ENCODE measurements at places on chromosomes 3 and 15. TPM values are rescaled to one million over a fixed set of nuclear protein-coding genes. Genes with fewer than 3 reads are reported as not detected.

Gene GP9
- total RNA-seq = not detected

Gene POTEB
- not detected for total RNA-seq

- H3K27ac ChIP-seq = no peak overlapping the region
- no peak overlapping the region for H3K4me3 ChIP-seq
Observed at GRCh38 chr3:188861842-188862744, 309.7 kb upstream of the TPRG1 start.

DNA sequence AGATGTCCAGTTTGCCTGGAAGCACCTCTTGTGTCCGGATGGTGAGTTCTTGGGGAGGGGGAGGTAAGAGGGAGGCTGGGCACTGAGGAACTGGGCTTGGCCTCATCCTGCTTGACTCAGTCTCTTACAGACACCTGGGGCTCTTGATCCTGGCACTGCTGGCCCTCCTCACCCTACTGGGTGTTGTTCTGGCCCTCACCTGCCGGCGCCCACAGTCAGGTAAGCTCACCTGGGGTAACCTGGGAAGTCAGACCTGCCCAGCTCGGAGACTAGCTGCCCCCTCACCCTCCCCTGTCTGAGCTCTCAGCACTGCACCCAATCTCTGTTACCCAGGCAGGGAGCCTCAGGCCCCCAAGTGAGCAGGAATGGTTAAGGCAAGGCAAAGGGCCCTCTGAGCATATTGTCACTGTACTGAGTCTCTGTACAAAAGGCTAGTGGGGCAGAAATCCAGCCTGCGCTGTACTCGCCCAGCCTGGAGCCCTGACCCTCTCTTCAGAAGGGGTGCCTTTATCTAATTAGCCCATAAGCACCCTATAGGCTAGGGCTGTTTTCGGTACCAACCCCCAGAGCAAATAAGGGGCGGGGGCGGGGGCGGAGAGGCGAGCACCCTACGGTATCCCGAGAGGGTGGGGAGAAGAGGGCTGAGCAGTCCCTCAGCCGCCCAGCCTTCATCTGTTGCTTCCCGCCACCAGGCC, 2.2 kb upstream of the IL17RC start:
- DNase-seq = no peak
- H3K27ac ChIP-seq = no peak overlapping the region
- peaks cover 16% of the 10 kb centered on the region for H3K27me3 ChIP-seq
- no peak overlapping the region for H3K4me3 ChIP-seq
- no peaks in the 10 kb centered on the region for H3K36me3 ChIP-seq
- peaks cover 22% of the 10 kb centered on the region for H3K4me1 ChIP-seq

Gene RAB6B
- 1.0 TPM for total RNA-seq

Gene CTDSPL
- total RNA-seq = 8.5 TPM

- peaks cover 5% of the 10 kb centered on the region for H3K4me1 ChIP-seq
- H3K36me3 ChIP-seq = peaks cover 7% of the 10 kb centered on the region
- H3K4me3 ChIP-seq = no peak overlapping the region
- no peaks in the 10 kb centered on the region for H3K27me3 ChIP-seq
Observed at GRCh38 chr3:27324686-27325085, 44.5 kb downstream of the NEK10 start.

DNA sequence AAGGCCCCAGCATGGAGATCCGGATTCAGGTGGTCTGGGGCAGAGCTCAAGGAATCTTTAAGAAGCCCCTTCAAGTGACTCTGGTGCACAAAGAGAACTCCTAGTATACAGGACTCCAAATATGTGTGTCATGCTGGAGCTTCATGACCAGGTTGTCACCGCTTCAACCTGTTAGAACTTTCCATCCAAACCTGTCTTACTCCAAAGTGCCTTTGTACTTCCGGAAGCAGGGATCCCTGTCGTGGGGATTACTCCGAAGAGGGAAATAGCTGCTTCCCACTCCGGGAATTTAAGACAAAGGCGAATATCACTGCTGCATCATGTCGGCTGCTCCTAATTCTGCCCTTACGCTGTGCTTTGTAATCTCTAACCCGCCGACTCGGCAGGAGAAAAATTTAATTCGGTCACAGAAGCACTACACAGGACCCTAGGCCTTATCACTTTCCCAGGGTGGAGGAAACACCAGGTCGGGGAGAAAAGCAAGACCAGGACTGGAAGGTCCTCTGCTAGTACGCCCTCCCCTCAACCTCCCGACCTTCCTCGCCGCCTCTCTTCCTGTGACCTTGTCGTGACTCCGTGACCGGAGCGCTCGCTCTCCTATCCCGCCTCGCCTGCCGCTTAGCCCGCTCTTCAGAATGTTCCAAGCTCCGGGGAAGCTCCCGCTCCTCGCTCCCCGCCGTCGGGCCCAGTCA, 730 bp downstream of the HIGD1A start:
- H3K27me3 ChIP-seq = peaks cover 28% of the 10 kb centered on the region
- H3K27ac ChIP-seq = peak overlapping the region; percentile 95
- DNase-seq = peak; percentile 64
- peak overlapping the region; percentile 100 for H3K4me3 ChIP-seq

Gene NAALADL2
- not detected for total RNA-seq

DNA sequence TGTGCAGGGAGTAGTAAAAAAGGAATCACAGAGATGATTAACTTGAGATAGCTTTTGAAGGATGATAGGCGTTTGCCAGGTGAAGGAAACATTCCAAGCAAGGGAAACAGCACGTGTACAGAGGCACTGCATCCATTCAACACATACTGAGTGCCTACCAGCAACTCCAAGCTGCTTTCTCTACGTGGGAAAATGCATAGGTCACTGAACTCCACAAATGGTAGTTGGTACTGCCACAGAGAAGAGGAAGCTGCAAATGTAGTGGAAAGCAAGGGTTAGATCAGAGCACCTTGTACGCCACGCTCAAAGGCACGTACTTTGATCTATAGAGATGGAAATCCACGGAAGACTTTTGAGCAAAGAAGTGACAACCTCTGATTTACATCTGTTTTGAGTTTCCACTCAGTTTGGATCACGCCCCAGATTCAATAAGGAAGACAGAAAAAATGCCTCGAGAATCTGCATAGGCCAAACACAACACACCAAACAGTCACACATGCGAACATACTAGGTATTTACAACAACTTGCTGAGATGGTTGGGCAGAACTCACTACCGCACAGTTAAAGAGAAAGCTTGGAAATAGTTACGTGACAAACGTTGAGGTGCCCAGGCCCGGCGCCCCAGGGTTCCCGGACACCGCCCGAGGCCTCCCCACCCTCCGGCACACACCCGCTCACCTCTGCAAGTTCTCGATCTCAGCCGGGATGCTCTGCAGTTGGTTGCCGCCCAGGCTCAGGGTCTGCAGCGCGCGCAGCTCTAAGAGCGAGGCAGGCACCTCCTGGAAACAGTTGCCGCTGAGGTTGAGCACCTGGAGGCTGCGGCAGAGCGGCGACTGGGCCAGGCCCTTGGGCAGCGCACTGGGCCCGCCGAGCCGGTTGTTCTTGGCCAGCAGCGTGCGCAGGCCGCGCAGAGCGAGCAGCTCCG, 826 bp downstream of the LRRC58 start:
- peak overlapping the region; percentile 81 for H3K27ac ChIP-seq
- H3K4me1 ChIP-seq = peaks cover 50% of the 10 kb centered on the region
- peaks cover 13% of the 10 kb centered on the region for H3K27me3 ChIP-seq
- peak; percentile 77 for DNase-seq

Gene OR5K2
- total RNA-seq = not detected

DNA sequence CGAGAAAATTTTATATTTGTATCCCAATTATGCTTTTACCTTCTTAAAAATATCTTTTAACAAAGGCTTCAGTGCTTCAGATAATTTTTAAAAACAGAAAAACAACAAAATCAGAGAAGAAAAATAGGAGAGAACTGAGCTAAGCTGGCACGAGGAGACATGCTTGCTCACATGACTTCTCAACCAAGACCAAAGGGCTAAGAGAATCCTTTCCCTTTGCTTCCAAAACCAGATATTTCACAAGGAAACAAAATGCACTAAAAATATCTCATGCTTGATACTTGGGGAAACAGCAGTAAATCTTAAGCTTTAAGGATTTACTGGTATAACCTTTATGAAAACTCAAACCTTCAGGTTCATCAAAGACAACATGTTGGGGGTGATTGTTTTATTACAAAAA, 58.4 kb downstream of the CAPN7 start:
- H3K4me1 ChIP-seq = peaks cover 40% of the 10 kb centered on the region
- DNase-seq = no peak
- H3K27ac ChIP-seq = no peak overlapping the region
- H3K27me3 ChIP-seq = no peaks in the 10 kb centered on the region
- no peak overlapping the region for H3K4me3 ChIP-seq

DNA sequence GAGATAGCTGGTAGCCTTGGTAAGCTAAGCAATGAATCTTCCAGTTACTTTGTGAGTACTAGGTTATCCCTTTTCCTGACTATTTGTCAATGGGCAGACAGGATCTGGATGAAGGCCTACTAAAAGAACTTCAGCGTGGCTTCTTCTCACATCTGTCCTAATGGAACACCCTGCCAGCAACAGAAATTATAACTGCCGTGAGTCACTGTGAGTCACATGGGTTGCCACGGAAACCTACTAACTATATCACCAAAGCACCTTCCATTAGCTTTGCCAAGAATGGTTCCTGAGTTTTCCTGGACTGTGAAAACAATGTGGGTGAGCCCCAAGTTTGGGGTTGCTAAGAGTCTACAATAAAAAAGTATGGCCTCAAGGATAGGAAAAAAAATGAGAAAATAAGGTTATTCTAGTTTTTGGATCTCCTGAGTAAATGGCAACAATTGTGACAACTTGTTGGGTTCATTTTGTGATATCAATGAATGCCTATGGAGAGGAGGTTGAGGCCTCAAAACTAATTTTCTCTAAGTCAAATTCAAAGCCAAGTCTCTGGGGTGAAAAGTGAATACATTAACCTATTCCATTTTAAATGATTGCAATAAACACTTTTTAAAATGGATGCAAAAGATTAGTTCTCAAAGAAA, 195.1 kb upstream of the ICE2 start:
- DNase-seq = no peak
- H3K27me3 ChIP-seq = peaks cover 9% of the 10 kb centered on the region
- H3K36me3 ChIP-seq = peaks cover 2% of the 10 kb centered on the region
- no peak overlapping the region for H3K4me3 ChIP-seq
- H3K4me1 ChIP-seq = peaks cover 3% of the 10 kb centered on the region

GRCh38 chr15:45099549-45100165, 14.3 kb downstream of the DUOX2 start:
- H3K4me3 ChIP-seq = no peak overlapping the region
- no peak for DNase-seq
- peaks cover 8% of the 10 kb centered on the region for H3K27me3 ChIP-seq
- H3K27ac ChIP-seq = no peak overlapping the region
- H3K4me1 ChIP-seq = no peaks in the 10 kb centered on the region
- no peaks in the 10 kb centered on the region for H3K36me3 ChIP-seq

- peaks cover 14% of the 10 kb centered on the region for H3K27me3 ChIP-seq
- no peaks in the 10 kb centered on the region for H3K36me3 ChIP-seq
- peaks cover 11% of the 10 kb centered on the region for H3K4me1 ChIP-seq
- DNase-seq = no peak
- no peak overlapping the region for H3K4me3 ChIP-seq
Observed at GRCh38 chr3:70840106-70840870, 527.9 kb upstream of the MDFIC2 start.

Gene CIAO2A
- 80.2 TPM for total RNA-seq

GRCh38 chr15:89826671-89827655, 12.3 kb upstream of the ANPEP start:
- H3K4me3 ChIP-seq = no peak overlapping the region
- H3K4me1 ChIP-seq = no peaks in the 10 kb centered on the region
- DNase-seq = no peak
- no peaks in the 10 kb centered on the region for H3K36me3 ChIP-seq
- H3K27ac ChIP-seq = no peak overlapping the region

Gene SAMD7
- total RNA-seq = not detected

- H3K4me1 ChIP-seq = peaks cover 10% of the 10 kb centered on the region
- H3K36me3 ChIP-seq = no peaks in the 10 kb centered on the region
- DNase-seq = no peak
- no peak overlapping the region for H3K4me3 ChIP-seq
Observed at GRCh38 chr15:72315706-72316370, 4.1 kb downstream of the CELF6 start.

GRCh38 chr3:36394176-36394575, 13.9 kb downstream of the STAC start:
- no peak overlapping the region for H3K4me3 ChIP-seq
- no peak overlapping the region for H3K27ac ChIP-seq
- no peaks in the 10 kb centered on the region for H3K36me3 ChIP-seq

- no peak for DNase-seq
- peaks cover 12% of the 10 kb centered on the region for H3K27me3 ChIP-seq
- H3K36me3 ChIP-seq = no peaks in the 10 kb centered on the region
- H3K4me3 ChIP-seq = no peak overlapping the region
- H3K27ac ChIP-seq = no peak overlapping the region
Observed at GRCh38 chr15:99425657-99426301, 140.0 kb upstream of the MEF2A start.

Gene NMNAT3
- 0.80 TPM for total RNA-seq

DNA sequence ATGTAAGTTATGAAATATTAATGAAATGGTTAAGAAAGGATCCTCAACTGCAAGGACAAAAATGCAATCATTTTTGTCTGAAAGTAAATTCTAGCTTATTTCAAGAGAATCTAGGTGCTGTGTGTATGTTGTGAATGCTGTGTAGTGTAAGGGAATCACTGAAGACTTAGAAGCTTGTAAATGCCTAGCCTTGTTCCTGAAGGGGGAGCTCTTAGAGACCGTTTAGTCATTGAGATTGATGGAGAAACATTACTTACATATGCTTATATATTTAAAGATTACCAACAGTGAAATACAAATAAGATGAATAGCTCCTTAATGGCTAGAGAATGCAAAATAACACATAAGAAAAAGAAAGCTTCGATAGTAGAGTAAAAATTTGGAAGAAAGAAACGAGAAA, 67.9 kb downstream of the CNTN4 start:
- H3K4me1 ChIP-seq = no peaks in the 10 kb centered on the region
- H3K27ac ChIP-seq = no peak overlapping the region
- H3K36me3 ChIP-seq = no peaks in the 10 kb centered on the region
- H3K27me3 ChIP-seq = no peaks in the 10 kb centered on the region

Gene COL8A1
- total RNA-seq = not detected

GRCh38 chr3:63912768-63913588, 795 bp upstream of the SCAANT1 start:
- peak; percentile 67 for DNase-seq
- H3K4me1 ChIP-seq = peaks cover 57% of the 10 kb centered on the region
- H3K4me3 ChIP-seq = peak overlapping the region; percentile 85
- H3K27me3 ChIP-seq = no peaks in the 10 kb centered on the region
- H3K27ac ChIP-seq = peak overlapping the region; percentile 88

Gene ALDH1L1
- not detected for total RNA-seq

DNA sequence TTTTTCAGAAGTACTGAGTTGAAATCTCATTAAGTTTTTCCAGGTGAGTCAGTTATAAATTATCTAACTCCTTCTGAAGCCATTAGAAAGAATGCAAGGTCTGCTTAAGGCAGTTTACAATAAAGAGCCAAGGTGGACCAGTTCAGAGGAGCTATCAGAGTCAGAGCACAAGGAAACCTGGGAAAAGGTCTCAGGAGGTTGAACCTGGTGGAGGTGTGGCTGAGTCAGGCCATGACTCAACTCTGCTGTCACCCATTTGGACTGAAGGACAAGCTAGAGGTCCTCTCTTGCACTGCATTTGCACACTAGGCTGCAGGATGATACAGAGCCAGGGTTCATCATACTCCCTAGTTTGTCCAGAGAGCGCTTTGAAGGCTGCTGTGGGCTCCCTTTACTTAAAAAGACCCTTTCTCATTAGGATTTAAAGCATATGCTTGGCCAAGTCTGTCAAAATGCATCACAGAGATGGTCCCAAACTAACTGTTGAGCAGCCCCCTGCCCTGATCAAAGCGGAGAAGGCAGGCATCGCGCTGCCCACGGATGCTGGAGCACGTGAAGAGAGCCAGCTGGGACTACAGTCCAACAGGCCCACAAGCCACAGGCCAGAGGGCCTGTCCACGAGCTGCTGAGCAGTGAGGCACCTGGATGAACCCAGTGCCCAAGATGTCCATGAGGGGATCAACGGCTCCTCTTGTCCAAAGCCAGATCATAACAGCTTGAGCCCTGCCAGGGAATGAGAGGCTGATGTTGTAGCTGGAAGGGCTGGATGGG, 26.0 kb upstream of the MRPS22 start:
- DNase-seq = no peak
- H3K4me3 ChIP-seq = no peak overlapping the region
- H3K27me3 ChIP-seq = peaks cover 17% of the 10 kb centered on the region

Gene CCR4
- total RNA-seq = 22.8 TPM

Gene LRRIQ4
- 0.35 TPM for total RNA-seq

Data from activated CD8-positive, alpha-beta memory T cell treated with anti-CD3 and anti-CD28 coated beads, Interleukin-2, amount 10 ng/mL, durations not matched to agents 7 days and 5 days (primary cell).